ENCODE measurements at places on chromosomes 4 and X.

DNA sequence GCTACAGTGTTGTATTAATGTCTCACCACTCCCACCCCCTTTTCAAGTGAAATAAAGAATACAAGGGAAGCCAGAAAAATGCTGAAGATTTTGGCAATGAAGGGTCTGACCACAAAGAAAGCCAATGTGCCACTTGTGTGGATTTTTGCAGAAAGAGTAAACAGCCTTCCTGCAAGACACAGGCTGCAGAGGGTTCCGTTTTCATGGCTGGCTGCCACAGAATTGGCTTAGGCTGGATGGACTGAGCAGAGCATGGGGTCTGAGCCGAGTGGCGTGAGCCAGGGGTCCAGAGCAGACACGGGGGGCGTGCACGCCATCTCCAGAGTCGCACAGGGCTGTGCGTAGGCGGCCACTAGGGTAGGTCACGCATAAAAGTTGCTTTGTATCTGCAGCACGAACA lies 69.2 kb downstream of the MTNR1A start:
- no peak for DNase-seq

GRCh38 chrX:24676403-24677024 lies 17.2 kb upstream of the POLA1 start:
- DNase-seq: no peak

DNA sequence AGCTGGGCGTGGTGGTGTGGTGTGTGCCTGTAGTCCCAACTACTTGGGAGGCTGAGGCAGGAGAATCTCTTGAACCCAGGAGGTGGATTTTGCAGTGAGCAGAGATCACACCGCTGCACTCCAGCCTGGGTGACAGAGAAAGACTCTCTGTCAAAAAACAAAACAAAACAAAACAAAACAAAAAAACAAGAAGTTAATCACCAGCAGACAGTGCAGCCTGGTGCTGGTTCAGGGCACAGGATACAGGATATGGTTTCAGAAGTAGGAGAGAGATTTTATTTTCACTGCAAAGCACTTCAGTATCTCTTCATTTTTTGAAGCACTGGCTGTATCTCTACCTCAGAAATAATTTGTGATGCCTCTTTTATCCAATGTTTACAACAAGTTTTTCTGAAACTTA lies 1222.9 kb upstream of the PRKX start:
- no peak for DNase-seq

GRCh38 chrX:41912923-41913322 lies 10.4 kb downstream of the CASK start:
- no peak for DNase-seq

DNA sequence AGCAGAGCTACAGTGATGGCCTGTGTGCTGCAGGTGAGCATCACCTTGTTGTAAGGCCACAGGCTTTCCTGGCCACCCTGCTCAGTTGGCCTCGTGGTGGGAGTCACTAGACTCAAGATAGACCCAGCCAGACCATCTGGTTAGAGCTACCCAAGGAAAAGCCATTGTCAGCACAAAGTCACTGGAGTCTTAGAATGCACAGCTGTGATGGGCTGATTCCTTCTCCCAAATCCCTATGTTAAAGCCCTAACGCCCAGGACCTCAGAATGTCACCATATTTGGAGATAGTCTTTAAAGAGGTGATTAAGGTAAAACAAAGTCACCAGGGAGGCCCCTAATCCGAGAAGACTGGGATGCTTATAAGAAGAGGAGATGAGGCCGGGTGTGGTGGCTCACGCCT lies 173.4 kb downstream of the DHRSX start:
- DNase-seq: no peak

DNA sequence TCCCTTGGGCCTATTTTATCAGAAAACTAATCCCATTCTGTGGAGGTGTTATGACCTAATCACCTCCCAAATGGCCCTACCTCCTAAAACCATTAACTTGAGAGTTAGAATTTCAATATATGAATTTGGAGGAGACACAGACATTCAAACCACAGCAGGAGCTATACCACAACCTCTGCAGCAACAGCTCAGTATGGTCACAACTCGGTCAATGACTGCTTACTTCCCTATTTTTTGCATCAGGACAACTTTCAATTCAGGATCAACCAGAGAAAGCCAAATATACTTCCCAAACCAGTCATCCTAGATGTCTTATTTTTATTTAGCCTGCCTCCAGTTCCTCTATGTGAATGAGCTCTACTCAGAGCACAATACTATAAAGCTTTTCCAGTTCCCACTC lies 11.3 kb upstream of the SMARCA5 start:
- no peak for DNase-seq

DNA sequence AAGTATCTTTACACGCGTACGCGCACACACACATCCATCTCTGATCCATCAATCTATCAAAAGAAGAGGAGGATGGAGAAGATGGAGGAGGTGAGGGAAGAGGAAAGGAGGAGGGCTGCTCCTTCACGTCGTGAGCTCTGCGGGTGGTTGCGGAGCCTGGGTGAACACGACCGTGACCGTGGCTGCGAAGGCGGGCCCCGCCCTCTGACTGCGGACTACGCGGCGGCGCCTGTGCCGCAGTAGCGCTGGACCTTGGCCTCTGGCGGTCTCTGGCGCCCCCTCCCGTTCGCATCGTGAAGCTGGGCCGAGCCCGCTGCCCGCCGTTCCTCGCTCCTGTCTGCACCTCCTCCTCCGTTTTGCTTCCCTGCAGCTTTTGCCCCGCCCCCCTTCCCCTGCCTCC lies 37.7 kb upstream of the ARAF start:
- DNase-seq: peak; percentile 48

- no peak for DNase-seq
Observed at GRCh38 chr4:3287271-3287971, 5.4 kb upstream of the RGS12 start.

DNA sequence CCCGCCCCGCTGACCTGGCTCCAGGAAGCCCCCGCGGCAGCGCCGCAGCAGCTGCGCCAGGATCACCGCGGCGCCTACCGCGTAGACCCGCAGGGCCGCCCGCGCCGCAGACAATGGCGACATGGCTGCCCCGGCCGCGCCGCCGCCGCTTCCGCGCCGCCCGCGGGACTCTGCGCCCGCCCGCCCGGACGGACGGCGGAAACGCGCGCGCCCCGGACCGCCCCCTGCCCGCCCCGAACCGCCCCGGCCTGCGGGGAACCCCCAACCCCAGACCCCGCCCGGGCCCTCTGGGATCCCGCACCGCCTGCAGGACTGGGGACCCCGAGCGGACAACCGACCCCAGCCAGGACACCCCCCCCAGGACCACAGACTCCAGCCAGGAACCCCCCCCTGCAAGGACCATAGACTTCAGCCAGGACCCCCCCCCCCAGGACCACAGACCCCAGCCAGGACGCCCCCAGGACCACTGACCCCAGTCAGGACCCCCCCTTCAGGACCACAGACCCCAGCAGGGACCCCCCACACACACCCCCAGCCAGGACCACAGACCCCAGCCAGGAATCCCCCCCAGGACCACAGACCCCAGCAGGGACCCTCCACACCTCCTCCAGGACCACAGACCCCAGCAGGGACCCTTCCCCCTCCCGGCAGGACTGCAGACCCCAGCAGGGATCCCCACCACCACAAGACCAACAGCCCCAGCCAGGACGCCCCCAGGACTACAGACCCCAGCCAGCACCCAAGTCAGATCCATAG lies at the start of the genes DHRSX and ZBED1:
DHRSX (minus strand) TSS at position 174 of the 756 bp plus-strand sequence; CDS start at position 123, 51 bp downstream.
ZBED1 (minus strand) TSS at position 174 of the 756 bp plus-strand sequence. CDS start 10,257 bp downstream, outside the sequence.
- no peak for DNase-seq

GRCh38 chr4:76892601-76893000 lies 5.3 kb downstream of the SOWAHB start:
- no peak for DNase-seq

DNA sequence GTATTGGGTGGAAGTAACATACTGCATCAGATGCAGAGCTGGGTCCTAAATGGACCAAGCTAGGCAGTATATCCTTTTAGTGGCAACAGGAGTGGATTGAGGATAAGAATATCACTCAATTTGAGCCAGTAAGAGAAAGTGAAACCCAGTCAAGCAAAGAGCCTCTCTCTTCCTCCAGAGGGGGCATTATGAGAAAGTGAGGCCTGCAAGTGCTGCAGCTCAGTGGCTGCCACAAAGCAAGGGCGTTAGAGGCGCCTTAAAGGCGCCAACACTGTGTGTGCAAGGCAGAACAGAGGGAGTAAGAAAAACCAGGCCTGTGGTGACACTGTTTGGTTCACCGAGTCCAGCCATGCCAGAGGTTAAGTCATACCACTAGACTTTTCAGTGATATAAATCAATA lies 17.5 kb downstream of the STX18 start:
- no peak for DNase-seq

GRCh38 chrX:55056820-55057674 lies 17.8 kb upstream of the PAGE2B start:
- no peak for DNase-seq

- DNase-seq: no peak
Observed at GRCh38 chr4:58477950-58478349, 1367.8 kb upstream of the IGFBP7 start.

- DNase-seq: no peak
Observed at GRCh38 chr4:38001927-38002326, 41.7 kb downstream of the PTTG2 start.

GRCh38 chr4:186666252-186666651 lies 57.4 kb downstream of the FAT1 start:
- no peak for DNase-seq

GRCh38 chr4:138510053-138510452 lies 267.9 kb upstream of the SLC7A11 start:
- no peak for DNase-seq

- no peak for DNase-seq
Observed at GRCh38 chr4:26406346-26406975, 83.8 kb downstream of the CCKAR start.

- no peak for DNase-seq
Observed at GRCh38 chrX:152640034-152640818, 2.5 kb downstream of the GABRQ start.

DNA sequence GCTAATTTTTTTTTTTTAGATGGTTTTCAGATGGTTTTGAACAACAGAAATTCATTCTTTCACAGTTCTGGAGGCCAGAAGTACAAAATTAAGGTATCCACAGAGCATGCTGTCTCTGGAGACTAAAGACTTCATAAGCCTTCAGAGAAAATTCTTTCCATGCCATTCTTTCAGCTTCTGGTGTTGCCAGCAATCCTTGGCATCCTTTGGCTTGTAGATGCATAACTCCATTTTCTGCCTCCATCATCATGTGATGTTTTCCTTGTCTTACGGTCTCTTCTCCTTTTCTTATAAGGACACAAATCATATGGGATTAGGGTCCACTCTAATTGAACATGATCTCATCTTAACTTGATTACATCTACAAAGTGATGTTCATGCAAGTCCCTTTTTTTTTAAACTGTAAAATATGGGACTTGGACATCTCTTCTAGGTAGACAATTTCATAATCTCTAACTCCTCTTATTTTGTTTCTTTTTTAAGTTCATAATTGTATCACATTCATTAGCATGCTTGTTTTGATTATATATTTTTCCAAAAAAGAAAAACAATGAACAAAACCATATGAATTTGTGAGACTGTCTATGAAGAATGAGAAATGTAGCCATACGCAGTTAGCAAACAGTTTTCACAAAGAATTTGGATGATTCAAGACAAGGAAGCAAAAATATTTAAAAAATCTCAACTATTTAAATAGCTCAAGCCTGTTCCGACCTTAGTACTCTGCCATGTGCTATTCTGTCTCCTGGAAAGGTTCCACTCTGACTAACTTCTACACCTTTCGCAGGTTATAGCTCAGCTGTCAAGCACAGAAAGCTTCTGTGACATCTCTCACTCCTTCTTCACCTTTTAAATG lies 53.1 kb upstream of the GIMD1 start:
- no peak for DNase-seq

DNA sequence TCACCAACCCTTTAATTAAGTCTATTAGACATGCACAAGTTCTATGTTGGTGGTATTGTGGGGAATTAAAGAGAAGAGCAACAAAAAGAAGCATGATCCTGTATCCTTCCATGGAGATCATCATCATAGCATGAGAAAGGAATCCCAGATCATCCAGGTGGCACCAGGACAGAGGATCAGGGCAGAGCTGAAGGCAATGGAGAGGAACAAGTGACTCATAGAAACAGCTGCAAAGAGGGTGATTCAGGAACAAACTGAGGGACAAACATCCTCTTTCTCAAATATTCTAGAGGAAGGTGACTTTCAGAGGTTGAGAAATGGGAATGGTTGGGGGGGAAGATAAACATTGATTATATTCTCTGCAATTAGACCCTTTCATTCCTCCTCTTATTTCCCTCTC lies 105.5 kb upstream of the OTUD4 start:
- DNase-seq: no peak

DNA sequence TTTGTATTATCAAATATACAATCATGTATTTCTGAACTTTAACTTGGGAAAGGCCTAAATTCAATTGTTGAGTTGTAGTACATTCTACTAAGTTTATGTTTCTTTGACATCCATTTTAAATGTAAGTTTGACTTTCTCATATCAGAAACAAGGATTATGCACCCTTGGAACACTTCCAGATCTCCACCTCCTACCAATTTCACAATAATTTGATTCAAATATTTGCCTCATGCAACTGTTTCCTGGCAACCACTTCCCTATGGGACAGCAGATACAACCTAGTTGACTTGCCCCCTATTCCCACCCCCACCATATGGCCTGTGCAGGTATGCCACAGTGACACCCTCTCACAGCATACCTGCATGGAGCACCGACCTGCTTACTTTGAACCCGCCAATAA lies 506.4 kb upstream of the PABPC4L start:
- no peak for DNase-seq

DNA sequence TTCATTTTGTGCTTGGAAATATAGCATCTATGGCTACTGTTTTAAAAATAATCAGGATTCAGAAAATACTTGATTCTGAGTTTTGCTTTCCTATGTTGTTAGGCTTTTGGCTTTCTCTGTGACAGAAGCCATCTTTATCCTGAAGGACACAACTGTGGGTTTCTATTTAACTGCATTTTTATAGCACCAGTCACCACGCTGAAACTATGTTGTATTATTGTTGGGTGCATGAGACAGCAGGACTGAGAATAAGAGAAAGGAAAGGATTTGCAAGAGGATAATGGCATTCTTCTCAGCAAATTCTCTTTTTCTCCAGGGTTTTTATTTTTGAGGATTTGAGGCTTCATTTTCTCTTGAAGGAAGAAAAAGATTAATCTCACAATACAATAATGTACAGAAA lies 10.1 kb upstream of the NEUROG2 start:
- no peak for DNase-seq

DNA sequence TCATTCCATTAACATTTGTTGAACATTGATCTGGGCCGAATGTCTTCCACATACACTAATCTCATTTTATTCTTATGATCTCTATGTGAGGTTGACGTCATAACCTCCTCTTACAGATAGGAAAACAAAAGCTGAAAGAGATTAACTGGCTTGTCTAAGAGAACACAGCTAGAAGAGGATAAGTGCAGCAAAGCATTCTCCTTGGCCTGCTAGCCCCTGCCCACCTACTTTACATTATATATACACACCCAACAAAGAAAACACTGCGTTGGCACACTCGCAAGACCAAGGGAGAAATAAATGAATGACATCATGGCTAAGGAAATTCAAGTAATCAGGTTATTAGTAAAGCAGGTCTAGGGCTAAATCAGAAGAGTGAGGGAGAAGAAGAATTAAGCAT lies 138.4 kb downstream of the PARM1 start:
- DNase-seq: no peak

GRCh38 chrX:54570332-54570731 lies 40.3 kb downstream of the GNL3L start:
- DNase-seq: no peak

- no peak for DNase-seq
Observed at GRCh38 chr4:5592272-5592671, 116.1 kb downstream of the EVC2 start.
